T-helper 1 cell treated with Interleukin-12 subunit alpha and Interleukin-12 subunit beta and Interleukin-4 antibody, amounts not matched to agents 30 ng/mL and 1 ng/mL, for 36 hours (primary cell): ENCODE measurements at places on chromosomes 11 and 22. TPM values are rescaled to one million over a fixed set of nuclear protein-coding genes. Genes with fewer than 3 reads are reported as not detected.

The MPZL2 gene
- total RNA-seq, result 3.9 and 4.8 TPM in 2 replicates

The KRTAP5-7 gene
- 0.34 TPM in 1 of 2 replicates, not detected in the other for total RNA-seq

The ANGPTL5 gene
- not detected in 2 replicates for total RNA-seq

The FOSL1 gene
- 3.0 and 6.0 TPM in 2 replicates for total RNA-seq

The CD248 gene
- total RNA-seq, result 0.32 TPM in 2 replicates

The SULT4A1 gene
- total RNA-seq, result not detected in 2 replicates

The MARK2 gene
- total RNA-seq, result 65.9 and 70.4 TPM in 2 replicates

The ELF5 gene
- not detected in 2 replicates for total RNA-seq

The OR52H1 gene
- 0.20 TPM in 1 of 2 replicates, not detected in the other for total RNA-seq
